ENCODE measurements at places on chromosomes 4 and X.

DNA sequence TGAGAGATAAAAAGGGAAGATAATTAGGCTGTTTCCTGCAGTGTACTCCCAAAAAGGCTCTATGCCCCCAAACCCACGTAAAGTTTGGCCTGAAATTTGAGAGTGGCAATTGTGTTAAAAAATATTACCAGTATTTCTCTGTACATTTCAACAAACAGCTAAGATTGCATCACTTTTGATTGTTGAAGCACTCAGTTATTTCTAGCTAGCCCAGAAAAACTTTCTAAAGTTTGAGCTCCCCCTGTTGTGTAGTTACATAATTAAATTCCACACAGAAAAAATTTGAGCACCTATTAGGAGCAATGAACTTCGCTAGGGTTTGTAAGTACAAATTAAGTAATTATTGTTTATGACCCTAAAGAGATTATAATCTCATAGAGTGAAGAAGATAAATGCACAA, 109.4 kb downstream of the DLG3 start:
- DNase-seq, result peak; percentile 53

DNA sequence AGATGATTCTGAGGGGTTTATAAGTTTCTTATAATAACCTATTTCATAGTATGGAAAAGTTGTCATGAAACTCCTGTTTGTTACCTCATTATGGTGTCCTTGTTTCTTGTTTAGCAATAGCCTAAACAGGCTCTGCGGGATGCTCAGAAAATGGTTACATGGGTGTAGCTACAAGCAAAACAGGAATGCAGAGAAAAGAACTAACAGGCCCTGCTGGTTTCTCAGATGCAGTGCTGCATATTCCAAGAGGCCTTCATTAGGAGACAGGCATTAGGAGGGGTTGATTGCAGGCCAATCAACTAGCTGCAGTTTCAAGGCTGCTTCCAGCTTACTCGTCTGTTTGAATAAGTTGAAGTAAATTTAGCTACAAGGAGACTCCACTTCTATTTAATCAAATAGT, 37.6 kb upstream of the HPGD start:
- DNase-seq, result no peak

- peak; percentile 34 for DNase-seq
Measured at GRCh38 chrX:50067435-50068284, 133.1 kb downstream of the AKAP4 start.

DNA sequence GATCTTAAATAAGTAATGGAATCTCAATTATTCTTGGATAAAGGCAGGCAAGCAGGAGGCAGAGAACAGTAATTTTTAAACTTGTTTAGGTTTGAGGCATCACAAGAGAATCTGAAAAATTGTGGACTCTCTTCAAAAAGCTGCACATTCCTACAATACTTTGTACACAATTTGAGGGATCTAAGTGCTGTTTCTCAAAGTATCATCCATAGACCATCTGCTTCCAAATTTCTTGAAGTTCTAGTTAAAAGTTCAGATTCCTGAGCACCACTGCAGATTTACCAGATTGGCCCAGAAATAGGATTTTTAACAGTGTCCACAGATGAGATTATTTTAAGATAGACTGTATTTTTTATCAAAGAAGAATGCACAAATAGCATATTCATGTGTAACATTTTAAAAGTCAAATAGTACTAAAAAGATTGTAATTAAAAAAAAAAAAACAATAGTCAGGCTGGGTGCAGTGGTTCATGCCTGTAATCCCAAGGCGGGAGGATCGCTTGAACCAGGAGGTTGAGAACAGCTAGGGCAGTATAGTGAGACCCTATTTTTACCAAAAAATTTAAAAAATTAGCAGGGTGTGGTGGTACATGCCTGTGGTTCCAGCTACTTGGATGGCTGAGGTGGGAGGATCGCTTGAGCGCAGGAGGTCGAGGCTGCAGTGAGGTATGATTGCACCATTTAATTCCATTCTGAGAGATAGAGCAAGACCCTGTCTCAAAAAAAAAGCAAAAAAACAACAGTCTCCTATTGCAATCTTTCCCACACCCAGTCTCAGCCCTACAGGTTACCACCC, 14.2 kb upstream of the FNIP2 start:
- no peak for DNase-seq

GRCh38 chr4:60581919-60582536, 618.1 kb upstream of the ADGRL3 start:
- DNase-seq, result no peak

Data from cardiac fibroblast (primary cell).